ENCODE measurements at places on chromosomes 1 and 21.

DNA sequence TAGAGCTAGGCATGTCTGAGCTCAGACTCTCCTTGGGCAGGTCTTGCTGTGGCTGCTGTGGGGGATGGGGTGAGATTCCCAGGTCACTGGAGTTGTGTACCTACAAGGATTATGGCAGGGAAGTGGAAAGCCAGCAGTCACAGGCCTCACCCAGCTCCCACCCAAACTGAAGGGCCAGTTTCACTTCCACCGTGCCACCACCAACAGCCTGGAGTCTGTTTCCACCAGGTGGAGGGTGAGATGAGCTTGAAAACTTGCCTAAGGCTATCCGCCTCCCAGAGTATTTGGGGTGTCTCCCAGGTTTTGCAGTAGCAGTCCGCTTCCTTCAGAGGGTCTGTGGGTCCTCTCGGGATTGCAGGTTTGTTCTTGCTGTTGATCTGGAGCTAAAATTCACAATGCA, 327.7 kb downstream of the PTPRC start:
- DNase-seq = no peak

DNA sequence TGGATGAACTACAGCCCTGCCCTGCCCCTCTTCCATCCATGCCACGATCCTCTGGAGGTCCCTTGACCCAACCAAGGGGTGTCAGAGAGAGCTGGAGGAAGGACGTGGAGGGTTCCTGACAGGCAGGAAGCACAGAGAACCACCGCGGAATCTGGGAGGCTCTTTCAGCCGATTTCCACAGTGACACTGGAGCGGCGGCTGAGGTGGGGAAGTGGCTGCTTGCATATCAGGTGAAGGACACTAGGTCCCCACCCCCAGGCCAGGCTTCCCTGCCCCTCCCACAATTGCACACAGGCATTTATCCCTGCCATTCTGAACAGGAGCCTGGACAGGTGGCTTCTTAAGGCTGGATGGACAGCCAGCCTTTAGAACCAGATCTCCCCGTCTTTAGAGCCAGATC, 17.5 kb downstream of the LRRC71 start:
- DNase-seq = no peak

DNA sequence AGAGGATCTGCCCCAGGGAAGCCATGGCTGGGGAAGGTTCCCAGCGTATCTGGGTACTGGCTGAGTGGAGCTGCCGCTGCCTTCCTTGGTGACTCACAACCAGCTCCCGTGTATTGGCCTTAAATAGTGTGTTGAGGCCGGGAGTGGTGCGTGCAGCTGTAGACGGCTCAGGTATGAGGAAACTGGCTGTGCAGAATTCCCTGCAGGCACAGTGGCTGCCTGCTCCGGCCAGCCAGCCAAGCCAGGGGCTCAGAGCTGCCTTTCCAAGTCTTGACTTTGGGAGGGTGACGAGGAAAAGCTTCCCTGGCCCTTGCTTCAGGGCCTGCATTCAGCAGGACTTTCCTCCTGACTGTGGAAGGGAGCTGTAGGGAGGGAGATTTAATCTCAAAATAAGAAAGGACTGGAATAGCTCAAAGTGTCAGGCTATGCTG, at the start of gene VTCN1:
TSS of gene VTCN1 (minus strand) at position 97 of the 431 bp plus-strand sequence. CDS start at position 25, 72 bp downstream.
- no peak for DNase-seq

- no peak for DNase-seq
Measured at GRCh38 chr1:22177354-22178003, 34.6 kb upstream of the WNT4 start.

- DNase-seq = no peak
Measured at GRCh38 chr1:160104486-160104885, 6.1 kb upstream of the IGSF8 start.

DNA sequence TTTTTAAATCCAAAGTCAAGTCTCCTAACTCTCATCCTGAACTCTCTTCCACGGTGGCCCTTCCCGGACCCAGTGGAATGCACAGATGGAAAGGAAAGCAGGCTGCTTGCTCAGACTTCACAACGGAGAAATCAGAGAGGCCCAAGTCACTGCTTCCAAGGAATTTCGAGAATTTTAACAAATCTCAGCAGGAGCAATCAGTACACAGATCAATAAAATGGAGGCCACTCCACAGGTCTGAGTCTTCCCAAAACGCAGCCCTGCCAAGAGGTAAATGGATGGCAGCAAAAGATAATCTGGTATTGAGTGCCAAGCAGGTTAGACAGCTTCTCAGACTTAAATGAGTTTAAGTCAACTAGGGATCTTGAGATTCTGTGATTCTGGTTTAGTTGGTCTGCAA, 81.1 kb upstream of the TIAM1 start:
- no peak for DNase-seq

DNA sequence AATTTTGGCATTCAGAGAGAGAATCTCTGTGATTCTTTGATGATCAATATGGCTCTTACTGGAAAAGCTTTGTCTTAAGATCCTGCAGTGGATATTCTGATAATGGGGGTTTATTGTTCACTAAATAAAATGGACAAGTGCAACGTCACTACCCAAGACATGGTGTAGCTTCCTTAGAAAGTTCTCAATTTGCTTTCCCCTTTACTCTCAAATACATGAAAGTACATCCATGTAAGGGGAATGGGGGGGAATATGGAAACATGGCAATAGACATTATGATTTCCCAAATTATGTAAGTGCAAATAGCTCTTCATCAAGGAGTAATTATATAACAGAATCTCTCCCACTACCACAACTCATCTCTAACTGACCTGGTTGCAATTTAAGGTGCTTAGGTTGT, 126.3 kb upstream of the DPYD start:
- no peak for DNase-seq

DNA sequence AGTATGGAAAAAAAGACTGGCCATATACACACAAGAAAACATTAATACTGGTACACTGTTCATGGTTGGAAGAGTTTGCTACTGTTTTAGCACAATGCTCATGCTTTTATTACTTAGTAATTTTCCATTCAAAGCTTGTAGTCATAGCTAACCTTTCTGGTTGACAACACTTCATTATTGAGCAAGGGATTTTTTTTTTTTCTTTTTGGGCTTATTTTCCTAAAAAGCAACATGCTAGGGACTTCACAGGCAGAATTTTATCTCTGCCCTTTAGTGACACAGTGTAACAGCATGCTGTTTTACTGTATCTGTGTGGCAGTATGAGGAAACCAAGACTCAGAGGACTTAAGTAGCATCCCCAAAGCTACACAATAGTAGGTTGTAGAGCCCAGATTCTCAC, 58.5 kb downstream of the FGGY start:
- no peak for DNase-seq

GRCh38 chr1:19424651-19425570, 60.4 kb downstream of the CAPZB start:
- no peak for DNase-seq

DNA sequence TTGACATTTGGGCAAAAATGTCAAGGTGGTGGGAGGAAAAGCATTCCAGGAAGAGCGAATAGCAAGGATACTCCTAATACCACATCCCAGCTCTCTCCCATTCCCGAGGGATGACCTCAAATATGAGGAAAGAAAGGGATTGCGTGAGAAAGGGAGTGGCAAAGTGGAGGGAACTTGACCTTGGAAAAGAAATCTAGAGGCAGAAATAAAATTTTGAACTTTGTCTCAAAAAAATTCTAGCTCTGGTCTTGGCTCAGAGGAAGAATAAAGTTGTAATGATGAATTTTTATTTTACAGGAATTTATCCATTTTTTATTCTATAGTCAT, 127.8 kb downstream of the TBX19 start:
- no peak for DNase-seq

GRCh38 chr1:153770797-153771196, 4.4 kb upstream of the SLC27A3 start:
- DNase-seq = no peak

DNA sequence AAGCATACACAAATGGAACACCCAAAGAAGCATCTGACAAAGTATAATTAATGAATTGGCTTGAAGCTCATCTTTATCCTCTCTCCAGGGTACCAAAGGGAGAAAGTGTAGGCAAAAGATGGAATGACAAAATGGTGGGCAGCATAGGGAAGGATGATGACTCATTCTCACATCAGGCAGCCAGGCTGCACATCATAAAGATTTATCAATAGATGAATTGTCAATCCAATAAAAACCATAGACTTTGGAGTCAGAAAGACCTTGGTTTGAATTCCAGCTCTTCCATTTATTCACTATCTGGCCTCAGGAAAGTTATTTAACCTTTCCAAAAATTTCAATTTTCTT, 138.5 kb downstream of the TNR start:
- no peak for DNase-seq

DNA sequence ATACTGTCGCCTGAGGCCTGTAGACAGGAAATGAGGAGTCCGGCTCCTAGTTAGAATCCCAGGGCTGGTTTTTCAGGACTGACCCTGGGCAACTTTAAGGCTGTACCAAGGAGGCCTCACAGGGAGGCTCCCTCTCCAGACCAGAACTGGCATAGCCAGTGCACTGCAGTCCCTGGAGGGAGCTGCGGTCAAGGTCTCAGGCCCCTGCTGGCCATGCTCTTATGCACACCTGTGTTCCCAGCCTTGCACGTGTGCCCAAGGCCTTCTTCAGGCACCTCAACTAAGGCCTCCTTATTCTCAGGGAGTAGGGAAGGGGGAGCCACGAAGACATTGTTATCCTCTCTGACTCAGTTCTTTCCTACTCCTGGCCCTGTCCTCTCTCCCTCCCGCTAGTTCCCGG, 22.0 kb upstream of the IFNAR1 start:
- DNase-seq = no peak

DNA sequence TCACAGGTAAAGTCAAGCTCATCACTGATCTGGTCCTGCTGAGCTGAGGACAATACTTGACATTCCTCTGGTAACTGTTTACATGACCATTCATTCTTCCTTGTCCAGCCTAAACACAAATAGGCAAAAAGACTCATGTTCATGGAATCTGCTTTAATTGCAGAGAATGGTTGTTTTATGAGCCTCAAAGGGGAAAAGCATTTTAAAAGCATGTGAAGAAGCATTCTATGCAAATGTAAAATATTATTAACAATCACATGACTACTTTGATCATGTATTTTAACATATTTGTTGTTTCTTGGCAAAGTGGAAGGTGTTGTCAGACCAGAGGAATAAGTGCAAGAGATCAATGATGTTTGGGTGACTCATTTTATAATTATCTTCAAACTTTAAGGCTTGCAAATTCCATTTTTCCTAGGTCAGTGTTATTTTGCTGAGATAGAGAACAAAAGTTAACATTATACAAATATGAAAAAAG, 133.7 kb downstream of the RUNX1 start:
- DNase-seq = no peak

GRCh38 chr1:243890576-243890975, 40.5 kb upstream of the AKT3 start:
- DNase-seq = no peak

DNA sequence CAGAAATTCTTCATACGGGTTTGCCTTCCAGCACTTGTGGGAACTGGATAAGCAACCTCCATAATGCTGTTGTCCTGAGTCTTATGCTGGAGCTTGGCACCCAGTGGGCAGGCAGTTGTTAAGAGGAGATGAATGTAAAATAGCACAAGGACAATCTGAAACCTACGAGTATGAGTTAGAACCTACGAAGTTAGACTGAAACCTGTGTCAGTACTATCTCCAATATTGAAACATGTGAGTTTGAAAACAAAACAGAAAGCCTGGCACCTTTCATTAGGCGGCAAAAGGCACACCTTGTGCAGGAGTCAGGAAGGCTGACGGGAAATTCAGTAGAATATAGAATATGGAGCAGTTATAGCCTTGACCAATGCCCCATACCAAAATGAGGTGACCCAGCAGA, 489.7 kb upstream of the RGS18 start:
- no peak for DNase-seq

DNA sequence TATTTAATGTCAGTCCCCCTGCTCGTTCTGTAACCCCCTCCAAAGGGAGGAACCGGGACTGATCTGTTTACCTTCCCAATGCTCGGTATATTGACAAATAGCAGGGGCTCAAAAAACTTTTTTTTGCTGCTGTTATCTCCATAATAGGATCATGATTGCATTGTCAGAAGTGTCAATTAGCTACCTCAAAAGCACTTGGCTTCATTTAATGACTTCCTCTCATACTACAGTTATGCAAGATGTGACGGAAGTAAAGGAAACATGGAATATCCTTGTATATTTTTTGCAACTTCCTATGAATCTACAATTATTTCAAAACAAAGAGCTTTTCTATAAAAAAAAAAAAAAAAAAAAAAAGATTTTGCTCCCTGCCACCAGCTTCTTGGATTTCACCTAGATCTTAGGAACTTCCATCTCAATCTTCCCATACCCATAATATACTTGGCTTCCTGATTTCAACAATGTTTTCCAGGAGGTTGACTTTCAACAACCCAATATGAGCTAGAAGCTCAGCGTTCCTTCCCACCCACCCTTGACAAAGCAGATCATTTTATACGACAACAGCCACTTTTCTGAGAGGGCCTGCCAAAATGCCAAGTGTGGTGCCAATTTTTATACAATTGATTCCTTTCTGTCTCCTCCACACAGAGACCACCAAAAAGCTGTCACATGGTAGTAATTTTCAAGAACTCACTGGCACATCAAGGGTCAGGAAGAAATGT, 71.7 kb downstream of the SETD4 start:
- DNase-seq = no peak

- peak; percentile 7 for DNase-seq
Measured at GRCh38 chr1:173669491-173669941, at the start of gene ANKRD45. Gene ANKRD45 (minus strand): TSS chr1:173669851. CDS start chr1:173659418, 10,433 bp downstream.

- DNase-seq = peak; percentile 40
Measured at GRCh38 chr1:210360852-210361477, 32.3 kb downstream of the HHAT start.

DNA sequence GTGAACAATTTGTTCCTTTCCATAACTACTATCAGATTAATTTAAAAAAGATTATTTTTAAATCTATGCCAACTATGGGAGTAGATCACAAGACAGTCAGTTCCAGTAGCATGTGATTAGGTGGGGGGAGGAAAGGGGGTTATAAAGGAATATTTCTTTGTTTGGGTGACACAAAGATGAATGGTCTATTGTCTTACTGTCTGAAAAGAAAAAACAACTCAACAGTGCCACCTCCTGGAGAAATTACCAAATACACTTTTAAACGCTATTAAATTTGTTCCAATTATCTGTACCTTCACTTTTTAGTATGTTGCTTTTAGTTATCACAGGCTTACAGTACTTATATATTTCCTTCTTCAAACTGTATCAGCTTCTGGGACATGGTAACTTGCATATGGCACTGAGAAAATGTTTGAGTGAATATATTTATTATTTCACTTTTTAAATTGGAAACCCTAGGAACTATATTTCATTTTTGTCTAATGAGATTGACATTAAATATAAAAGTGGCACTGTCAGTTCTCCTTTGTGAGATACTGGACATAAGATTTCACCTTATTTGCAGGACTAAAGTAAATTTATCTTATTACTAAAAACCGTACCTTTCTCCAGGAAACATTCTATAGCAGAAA, 1.7 kb upstream of the SORT1 start:
- DNase-seq = peak; percentile 66

All from NCI-H1436 (cell line).